ENCODE measurements at places on chromosomes 2 and 18.

DNA sequence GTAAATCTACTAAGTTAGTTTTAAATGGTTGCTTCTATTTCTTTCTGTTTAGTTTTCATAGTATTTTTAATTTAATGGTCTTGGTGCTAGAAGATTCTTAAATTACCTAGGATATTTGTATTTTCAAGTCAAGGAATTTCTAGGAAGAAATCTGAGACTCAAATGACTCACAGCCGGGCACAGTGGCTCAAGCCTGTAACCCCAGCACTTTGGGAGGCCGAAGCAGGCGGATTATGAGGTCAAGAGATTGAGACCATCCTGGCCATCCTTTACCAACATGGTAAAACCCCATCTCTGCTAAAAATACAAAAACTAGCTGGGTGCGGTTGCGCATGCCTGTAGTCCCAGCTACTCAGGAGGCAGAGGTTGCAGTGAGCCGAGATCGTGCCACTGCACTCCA is 95.5 kb downstream of the C2orf74 start:
- no peak for DNase-seq

GRCh38 chr18:53941601-53942338 is 282.7 kb downstream of the MBD2 start:
- DNase-seq: no peak

GRCh38 chr18:68435581-68435980 is 279.3 kb downstream of the TMX3 start:
- no peak for DNase-seq

GRCh38 chr2:175575346-175576258 is 394.1 kb upstream of the ATP5MC3 start:
- DNase-seq: no peak

DNA sequence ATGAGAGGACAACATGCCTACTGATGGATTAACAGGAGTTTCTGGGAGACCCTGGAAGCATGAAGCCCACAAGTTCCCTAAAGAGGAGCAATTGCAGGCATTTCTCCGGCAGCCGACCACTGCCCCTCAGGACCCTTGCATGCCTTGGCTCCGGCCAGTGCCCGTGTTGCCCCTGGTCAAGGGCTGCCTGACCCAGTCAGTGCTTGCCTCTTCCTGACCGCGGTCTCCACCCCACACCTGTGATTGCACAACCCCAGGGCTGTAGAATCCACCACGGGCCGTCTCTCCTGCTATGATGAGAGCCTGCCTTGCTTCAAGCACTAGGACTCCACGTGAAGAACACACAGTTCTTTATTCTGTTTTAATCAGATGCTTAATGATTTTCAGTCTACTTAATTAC is 127.5 kb downstream of the GLI2 start:
- no peak for DNase-seq

- no peak for DNase-seq
Observed at GRCh38 chr2:196248467-196249094, 77.2 kb upstream of the STK17B start.

DNA sequence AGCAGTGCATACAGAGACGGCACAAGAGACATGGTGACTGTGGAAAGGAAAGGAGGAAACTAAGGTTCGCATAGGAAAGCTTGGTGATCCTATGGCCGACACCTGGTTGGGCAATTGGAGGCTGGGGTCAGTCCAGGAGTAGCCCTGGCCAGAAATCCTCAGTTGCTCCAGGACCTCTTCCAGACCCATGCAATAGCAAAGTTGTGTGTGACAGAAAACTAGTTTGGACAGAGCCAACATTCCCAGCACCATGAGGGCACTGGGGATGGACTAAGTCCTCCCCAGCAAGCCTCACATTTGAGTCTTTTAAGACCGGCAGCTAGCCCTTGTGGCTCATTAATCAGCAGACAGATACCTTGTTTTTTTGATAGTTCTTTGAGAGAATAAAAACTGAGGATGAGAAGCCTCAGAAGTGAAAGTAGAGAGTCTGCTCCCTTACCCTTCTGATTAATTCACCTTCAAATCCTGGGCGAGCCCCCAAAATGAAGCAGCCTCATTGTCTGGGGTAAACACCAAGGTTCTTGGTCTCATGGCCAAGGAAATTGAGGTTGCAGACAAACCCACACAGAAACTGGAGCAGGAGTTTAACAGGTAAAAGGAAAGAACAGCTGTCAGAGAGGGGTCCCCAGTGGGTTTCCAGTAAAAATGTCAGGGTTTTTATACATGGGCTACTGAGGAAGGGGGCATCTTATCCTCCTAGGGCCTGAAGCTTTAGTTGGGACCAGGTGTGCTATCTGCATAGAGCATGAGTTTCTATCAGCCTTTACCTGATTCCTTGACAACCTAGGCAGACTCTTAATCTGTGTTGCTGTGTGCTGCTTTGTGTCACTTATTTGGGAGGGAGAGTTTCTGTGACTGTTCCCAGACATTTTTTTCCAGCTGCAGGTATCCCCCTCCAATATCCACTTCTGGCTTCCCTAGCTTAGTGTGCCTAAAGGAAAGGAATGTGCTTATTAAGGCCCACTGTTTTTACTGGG is 39.1 kb downstream of the STK17B start:
- DNase-seq: no peak

GRCh38 chr2:96913398-96914202 is 43.7 kb upstream of the SEMA4C start:
- no peak for DNase-seq

- no peak for DNase-seq
Observed at GRCh38 chr2:70501215-70501614, 52.4 kb downstream of the TGFA start.

DNA sequence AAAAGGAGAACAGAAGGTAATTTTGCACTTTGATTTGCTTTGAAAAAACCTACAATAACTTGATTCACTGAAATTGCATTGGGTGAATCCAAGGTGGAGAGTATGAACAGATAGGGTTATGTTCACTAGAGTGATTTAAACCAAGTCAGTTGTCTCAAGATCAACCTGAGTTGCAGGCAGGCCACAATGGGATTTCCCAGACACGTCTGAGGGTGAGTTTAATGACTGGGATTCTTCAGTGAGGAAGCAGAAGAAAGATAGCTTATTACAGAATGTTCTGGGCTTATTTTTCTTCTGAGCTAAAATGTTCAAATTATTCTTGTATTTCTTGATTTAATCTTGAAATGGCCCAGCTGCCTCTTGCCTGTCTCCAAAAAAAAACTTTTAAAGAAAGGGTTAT is 20.1 kb downstream of the COL4A4 start:
- no peak for DNase-seq

DNA sequence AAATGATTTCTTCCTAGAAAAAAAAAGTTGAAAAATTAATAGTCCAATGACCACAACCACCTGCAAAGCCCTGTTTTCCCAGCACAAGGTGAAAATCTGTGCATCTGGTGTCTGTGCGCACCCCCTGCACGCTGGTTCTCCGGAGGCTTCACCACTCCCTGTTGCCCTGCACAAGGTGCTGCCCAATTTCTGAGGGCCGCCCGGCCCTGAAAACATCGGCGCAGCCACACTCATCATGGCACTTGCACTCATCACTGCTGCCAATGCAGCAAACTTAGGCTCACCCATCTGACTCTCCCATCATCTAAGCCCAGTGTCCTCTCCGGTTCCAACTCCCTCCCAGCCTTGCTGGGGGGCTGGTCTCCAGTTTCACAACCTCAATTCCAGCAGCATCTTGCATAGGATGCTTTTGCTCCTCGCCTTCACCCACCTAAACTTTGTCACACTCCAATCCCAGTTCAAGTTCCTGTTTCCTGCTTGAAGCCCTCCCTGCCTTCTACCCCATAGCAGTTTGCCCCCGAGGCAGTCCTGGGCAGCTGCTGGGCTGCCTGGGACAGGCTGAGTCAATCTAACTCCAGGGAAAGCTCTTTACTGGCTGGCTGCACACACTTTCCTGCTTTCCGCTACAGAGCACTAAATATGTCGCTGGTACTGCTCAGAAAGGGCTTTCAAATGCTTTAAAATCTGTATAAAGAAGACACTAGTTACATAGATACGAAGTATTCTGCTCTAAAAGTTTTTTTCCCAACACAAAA is 522.5 kb upstream of the ID2 start:
- DNase-seq: no peak

DNA sequence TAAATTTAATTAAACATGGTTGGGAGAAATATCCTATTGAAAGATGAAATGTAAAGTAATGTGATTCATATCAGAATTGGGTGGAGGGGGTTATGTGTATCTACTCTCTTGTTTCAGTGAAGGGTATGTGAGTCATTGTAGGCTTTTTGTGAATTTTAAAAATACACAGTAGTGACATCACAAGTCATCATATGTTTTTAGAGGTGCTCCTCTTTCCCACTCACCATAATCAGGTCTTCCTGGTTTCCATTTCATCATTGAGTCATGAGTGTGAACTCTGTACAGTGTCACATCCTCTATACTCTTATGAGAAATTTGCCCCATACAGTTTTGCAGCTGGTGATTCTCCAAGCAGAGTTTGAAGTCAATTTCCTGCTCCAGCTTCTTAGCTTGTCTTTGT is 18.8 kb downstream of the FSIP2 start:
- no peak for DNase-seq

DNA sequence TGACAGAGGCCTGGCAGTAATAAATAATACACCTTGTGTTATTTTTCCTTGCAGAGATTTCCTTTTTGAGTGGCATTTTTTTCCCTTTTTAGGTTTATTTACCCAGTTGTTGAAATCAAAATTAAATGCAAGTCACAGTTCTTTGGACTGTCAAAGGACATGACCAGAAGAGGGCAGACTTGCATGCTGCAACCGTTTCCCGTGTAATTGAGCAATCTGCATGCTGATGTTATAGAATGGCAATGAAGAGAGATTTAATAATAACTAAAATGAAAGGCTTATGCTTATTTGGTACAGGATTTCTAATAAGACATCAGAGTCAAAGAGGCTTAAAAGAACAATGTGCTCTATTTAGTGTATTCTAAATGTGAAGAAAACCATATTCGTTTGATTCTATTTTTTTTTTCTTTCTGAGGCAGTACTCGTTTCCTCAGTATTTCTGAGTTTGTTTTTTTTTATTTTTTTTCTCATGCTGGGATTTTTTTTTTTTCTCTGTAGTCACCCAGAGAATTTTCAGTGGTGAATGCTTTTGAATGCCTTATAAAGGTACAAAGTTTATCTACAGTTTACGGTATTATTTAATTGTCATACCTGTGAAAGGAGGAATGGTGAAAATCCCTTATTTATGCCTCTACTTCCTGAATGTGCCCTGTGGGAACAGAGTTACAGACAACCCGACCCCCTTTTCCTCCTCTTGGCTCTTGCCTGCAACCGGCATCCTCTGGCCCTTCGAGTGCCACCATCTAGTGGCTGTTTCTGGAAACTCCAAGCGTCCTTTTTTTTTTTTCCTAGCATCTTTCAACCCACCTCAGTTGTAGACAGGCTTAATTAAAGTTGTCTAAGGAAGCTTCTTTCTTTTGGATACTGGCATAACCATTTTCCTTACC is 368.5 kb downstream of the LRRTM1 start:
- DNase-seq: peak; percentile 51

DNA sequence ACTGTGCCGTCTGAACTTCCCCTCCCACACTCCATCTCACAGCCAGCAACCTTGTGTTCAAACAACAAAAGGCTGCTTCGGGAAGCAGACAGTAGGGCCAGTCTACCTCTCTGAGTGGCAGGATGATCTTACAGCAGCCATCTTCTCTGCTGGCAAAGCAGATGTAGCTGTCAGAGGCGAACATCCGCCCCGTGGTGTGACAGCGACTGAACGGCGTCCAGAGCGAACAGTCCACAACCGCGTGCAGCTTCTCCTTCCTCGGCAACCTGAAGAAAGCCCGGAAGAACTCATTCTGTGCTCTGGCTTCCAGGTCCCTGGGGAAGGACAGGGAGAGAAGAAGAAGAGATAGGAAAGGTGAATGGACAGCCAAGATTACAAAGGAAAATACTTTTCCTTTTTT is 38.0 kb downstream of the RPL31 start:
- no peak for DNase-seq

GRCh38 chr2:203440671-203441070 is 94.4 kb downstream of the RAPH1 start:
- DNase-seq: no peak

DNA sequence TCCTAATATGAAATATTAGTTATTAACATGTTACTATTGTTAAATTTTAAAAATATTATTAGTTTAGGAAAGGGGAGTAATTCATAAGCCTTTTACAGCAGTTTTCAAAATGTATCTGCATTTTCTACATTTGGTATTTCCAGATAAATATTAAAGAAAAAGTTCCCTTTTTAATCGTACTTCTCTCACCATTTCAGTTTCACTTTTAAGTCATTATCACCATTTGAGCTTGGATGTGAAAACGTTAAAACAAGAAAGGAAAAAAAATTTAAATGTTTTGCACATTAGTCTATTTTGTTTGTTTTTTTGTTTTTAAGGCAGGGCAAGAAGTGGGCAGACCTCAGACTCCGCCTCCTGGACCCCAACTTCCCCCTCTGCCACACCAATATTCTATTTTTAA is 3.3 kb upstream of the SRSF7 start:
- no peak for DNase-seq

DNA sequence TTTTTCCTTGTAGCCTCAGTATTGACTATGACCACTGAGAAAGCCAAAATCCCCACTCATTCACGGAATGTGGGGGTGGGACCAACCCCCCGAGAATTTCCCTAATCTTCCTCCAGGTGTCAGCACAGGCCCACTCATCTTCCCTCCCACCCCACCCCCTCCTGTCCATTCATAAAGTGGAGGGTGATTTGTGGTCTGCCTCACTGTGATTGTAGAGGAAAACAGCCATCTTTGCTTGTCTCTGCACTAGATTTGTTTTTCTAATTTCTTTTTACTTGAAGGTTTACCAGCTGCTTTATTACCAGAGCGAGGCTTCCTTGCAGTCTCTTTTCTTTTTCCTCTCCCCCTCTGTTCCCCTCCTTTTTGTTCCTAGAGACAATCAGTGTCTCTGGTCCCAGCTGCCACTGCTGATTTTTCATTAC is 171.8 kb downstream of the ICOS start:
- DNase-seq: no peak

DNA sequence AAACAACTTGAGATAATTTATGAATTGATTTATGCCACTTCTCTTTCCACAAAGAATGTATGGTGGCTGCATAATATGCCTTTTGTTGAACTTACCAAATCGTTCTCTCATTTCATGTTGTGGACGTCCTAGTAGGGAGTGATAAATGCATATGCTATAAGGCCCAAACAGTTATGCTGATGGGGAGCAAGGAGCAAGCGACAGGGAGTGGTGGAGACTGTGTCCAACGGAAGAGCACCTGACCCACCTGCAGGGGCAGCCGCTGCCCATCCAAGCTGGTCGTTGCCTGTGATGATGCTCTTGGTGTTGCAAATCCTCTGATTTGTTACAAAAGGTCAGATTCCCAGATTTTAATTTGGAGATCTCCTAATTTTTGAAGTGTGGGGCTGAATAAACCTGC is 31.0 kb upstream of the MGAT4A start:
- no peak for DNase-seq

DNA sequence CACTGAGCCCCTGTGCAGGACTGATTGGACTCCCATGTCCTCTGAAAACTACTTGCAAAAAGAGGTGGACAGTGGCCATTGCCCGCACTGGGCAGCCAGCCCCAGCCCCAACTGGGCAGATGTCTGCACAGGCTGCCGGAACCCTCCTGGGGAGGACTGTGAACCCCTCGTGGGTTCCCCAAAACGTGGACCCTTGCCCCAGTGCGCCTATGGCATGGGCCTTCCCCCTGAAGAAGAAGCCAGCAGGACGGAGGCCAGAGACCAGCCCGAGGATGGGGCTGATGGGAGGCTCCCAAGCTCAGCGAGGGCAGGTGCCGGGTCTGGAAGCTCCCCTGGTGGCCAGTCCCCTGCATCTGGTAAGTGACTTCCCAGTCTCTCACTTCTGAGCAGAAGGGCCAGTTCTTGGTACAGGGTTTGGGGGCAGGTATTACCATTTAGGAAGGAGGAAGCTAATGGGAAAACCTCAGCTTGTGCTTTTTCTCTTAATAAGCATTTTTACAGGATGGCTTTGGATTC is 44.1 kb downstream of the TNFRSF11A start:
- DNase-seq: no peak

Data from NCI-H1930 (cell line).